Liver (tissue), 10 donors: ENCODE measurements at places on chromosomes 7 and 10.
A peak's percentile ranks its signal among the peaks of the same experiment; 100 is the strongest.

GRCh38 chr7:111788286-111789047 lies 226.2 kb upstream of the IMMP2L start:
- H3K36me3 ChIP-seq, result peaks cover 3% of the 10 kb centered on the region
- H3K27ac ChIP-seq, result no peak overlapping the region
- no peak for DNase-seq
- H3K27me3 ChIP-seq, result no peaks in the 10 kb centered on the region
- H3K4me3 ChIP-seq, result no peak overlapping the region

GRCh38 chr7:1192171-1192676 lies 32.2 kb upstream of the ZFAND2A start:
- H3K27ac ChIP-seq, result no peak overlapping the region
- no peak for DNase-seq
- no peaks in the 10 kb centered on the region for H3K4me1 ChIP-seq
- H3K27me3 ChIP-seq, result no peaks in the 10 kb centered on the region
- no peaks in the 10 kb centered on the region for H3K36me3 ChIP-seq

GRCh38 chr10:132611986-132612385 lies 74.4 kb downstream of the INPP5A start:
- DNase-seq, result no peak
- H3K27me3 ChIP-seq, result no peaks in the 10 kb centered on the region
- H3K4me3 ChIP-seq, result no peak overlapping the region

GRCh38 chr7:98874942-98875341 lies 3.4 kb upstream of the TRRAP start:
- no peak overlapping the region for H3K27ac ChIP-seq
- no peak for DNase-seq
- no peaks in the 10 kb centered on the region for H3K27me3 ChIP-seq
- no peaks in the 10 kb centered on the region for H3K36me3 ChIP-seq

- no peak overlapping the region for H3K27ac ChIP-seq
- DNase-seq, result no peak
- H3K36me3 ChIP-seq, result no peaks in the 10 kb centered on the region
- no peak overlapping the region for H3K4me3 ChIP-seq
- H3K4me1 ChIP-seq, result peaks cover 2% of the 10 kb centered on the region
These were observed 8.8 kb upstream of the OR6V1 start for GRCh38 chr7:143043391-143043790.

DNA sequence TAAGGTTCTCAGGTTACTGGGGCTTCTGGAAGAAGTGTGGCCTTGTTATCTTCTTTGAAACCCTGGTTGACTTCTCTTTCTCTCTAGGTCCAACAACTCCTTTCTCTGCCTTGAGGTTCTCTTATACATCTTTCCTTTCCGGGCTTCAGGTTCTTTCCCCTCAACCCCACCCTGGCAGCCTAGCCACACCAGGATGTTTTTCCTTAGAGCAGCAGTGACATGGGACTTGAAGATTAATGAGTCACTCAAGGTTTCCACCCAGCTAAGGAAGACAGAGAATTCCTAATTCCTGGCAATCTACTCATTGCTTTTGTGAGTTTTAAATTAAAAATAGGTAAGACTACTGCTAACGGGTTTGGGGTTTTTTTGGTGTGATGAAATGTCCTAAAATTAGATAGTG lies 121.8 kb upstream of the HPS1 start:
- H3K27me3 ChIP-seq, result no peaks in the 10 kb centered on the region
- no peaks in the 10 kb centered on the region for H3K4me1 ChIP-seq
- H3K36me3 ChIP-seq, result no peaks in the 10 kb centered on the region
- no peak for DNase-seq

GRCh38 chr10:12668634-12669033 lies 319.3 kb downstream of the CAMK1D start:
- H3K27me3 ChIP-seq, result no peaks in the 10 kb centered on the region
- no peak for DNase-seq
- no peaks in the 10 kb centered on the region for H3K4me1 ChIP-seq
- H3K27ac ChIP-seq, result no peak overlapping the region
- H3K36me3 ChIP-seq, result no peaks in the 10 kb centered on the region

- no peak for DNase-seq
- no peak overlapping the region for H3K27ac ChIP-seq
- H3K4me1 ChIP-seq, result no peaks in the 10 kb centered on the region
- no peak overlapping the region for H3K4me3 ChIP-seq
- H3K36me3 ChIP-seq, result peaks cover 7% of the 10 kb centered on the region
These were observed 22.5 kb upstream of the MMP21 start for GRCh38 chr10:125797994-125798662.

- peak overlapping the region; percentile 76 for H3K27ac ChIP-seq
- H3K4me1 ChIP-seq, result peaks cover 33% of the 10 kb centered on the region
- no peaks in the 10 kb centered on the region for H3K27me3 ChIP-seq
- no peaks in the 10 kb centered on the region for H3K36me3 ChIP-seq
- no peak overlapping the region for H3K4me3 ChIP-seq
These were observed 25.1 kb upstream of the DDIT4 start for GRCh38 chr10:72248468-72249151.

- DNase-seq, result peak; percentile 32
- H3K4me1 ChIP-seq, result peaks cover 27% of the 10 kb centered on the region
- no peak overlapping the region for H3K4me3 ChIP-seq
These were observed 3.1 kb upstream of the IRF5 start for GRCh38 chr7:128934361-128935341.

DNA sequence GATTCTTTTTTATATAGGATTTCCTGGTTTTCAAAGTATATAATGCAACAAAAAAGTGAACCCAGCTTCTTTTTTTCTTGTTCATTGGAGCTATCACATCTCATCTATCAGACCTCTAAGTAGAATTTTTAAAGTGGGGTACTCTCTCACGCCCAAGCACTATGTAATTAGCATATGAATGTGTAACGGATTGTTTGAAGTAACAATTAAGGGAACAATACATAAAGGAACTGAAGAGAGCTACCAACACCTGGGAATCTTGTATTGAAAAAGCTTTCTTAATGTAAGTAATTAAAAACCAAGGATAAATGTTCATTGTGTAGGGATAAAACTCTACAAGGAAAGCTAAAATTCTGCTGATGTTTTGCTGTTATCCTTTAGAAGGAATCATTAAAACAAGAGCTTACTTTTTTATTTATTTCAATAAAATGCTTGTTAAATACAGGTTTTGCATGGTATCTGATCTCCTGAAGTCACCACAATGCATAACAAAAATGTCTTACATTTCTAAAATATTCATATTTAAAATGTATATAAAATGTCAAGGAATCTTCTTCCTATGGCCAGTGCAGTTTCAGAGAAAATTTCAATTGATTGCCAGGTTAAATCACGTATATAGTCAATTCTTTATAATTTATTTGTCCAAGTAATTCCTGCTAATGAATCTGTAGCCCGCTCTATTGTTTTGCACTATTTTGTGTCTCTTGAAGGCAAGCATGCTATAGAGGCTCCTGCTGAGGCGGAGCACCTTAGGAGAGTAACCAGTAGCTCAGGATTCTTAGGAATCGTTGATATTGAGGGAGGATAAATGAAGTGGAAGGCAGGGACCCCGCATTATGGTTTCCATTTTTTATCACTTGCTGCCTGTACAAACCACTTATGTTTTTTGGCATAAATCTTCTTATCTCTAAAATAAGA lies 51.6 kb downstream of the PTPRZ1 start:
- no peak for DNase-seq
- no peaks in the 10 kb centered on the region for H3K4me1 ChIP-seq
- no peak overlapping the region for H3K27ac ChIP-seq
- no peak overlapping the region for H3K4me3 ChIP-seq

DNA sequence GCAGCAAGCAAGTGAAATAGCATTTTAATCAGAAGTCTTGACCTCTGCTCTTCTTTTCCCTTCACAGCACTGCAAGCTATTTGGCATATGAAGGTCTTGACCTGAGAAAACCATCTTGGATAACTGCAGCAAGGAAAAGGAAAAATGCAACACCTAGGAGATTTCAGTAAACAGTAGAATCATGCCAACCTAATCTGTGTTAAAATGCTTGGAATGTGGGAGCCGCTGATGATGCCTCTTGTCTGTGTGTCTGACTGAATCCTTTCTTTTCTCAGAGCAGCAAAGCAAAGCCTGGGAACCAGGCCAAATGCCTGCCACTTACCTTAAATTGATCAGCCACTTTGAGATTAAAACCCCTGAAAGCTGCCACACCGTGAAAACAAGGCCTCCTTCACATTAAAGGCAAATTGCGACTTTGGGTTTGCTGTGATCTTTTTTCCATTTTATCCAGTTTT lies 80.4 kb upstream of the CDK6 start:
- no peak overlapping the region for H3K27ac ChIP-seq
- no peaks in the 10 kb centered on the region for H3K4me1 ChIP-seq
- H3K4me3 ChIP-seq, result no peak overlapping the region
- H3K27me3 ChIP-seq, result no peaks in the 10 kb centered on the region
- DNase-seq, result no peak

- H3K4me1 ChIP-seq, result no peaks in the 10 kb centered on the region
- H3K27ac ChIP-seq, result no peak overlapping the region
These were observed 427.6 kb downstream of the INHBA start for GRCh38 chr7:41275255-41275654.

DNA sequence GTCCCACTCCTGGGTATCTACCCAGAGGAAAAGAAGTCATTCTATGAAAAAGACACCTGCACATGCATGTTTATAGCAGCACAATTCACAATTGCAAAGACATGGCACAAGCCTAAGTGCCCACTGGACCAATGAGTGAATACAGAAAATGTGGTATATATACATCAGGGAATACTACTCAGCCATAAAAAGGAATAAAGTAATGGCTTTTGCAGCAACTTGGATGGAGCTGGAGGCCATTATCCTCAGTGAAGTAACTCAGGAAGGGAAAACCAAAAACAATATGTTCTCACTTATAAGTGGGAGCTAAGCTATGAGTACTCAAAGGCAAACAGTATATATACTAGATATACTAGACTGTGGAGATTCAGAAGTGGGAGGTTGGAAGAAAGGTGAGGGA lies 53.7 kb downstream of the VKORC1L1 start:
- H3K4me3 ChIP-seq, result no peak overlapping the region
- peaks cover 1% of the 10 kb centered on the region for H3K4me1 ChIP-seq
- no peak overlapping the region for H3K27ac ChIP-seq
- H3K36me3 ChIP-seq, result no peaks in the 10 kb centered on the region

DNA sequence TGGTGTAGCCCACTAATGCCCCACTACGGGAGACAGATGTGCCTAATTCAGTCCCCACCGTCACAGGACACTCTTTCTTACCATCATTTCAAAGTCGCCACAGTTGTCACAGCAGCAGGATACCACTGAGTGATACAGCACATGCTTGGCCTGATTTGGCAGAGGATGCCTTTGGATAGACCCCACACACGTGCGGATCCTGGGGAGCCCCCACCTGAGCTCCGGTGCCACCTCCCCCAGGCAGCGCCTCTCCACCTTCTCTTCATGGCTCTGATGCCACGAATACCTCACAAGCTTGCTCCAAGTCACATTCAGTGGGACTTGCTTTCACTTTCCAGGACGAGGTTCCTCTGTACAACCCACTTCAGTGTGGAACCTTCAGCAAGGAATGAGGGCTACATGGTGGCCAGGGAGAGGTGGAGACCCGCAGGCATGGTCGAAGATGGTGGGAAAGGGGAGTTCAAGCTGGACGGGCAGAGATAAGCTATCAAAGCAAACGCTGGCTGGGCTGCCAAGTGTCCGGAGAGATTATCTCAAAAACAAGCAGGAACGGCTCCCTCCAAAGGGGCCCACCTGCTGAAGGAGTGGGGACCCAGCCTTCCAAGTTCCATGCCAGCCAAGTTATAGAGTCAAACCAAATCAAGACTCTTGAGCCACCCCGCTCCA lies 107.4 kb downstream of the ZRANB1 start:
- no peaks in the 10 kb centered on the region for H3K36me3 ChIP-seq
- H3K4me1 ChIP-seq, result peaks cover 7% of the 10 kb centered on the region
- peak; percentile 75 for DNase-seq
- no peaks in the 10 kb centered on the region for H3K27me3 ChIP-seq
